Activated CD4-positive, alpha-beta T cell treated with anti-CD3 and anti-CD28 coated beads for 36 hours (primary cell): ENCODE measurements at places on chromosomes 13 and 19.
A peak's percentile ranks its signal among the peaks of the same experiment; 100 is the strongest.

GRCh38 chr19:53813996-53814395, 10.1 kb downstream of the NLRP12 start:
- no peak for DNase-seq
- H3K4me3 ChIP-seq: no peak overlapping the region
- H3K4me1 ChIP-seq: no peaks in the 10 kb centered on the region
- no peaks in the 10 kb centered on the region for H3K36me3 ChIP-seq
- H3K27me3 ChIP-seq: no peaks in the 10 kb centered on the region
- no peak overlapping the region for H3K27ac ChIP-seq

- H3K4me1 ChIP-seq: peaks cover 12% of the 10 kb centered on the region
- peaks cover 58% of the 10 kb centered on the region for H3K36me3 ChIP-seq
- peaks cover 13% of the 10 kb centered on the region for H3K27me3 ChIP-seq
- DNase-seq: no peak
- peak overlapping the region; percentile 97 for H3K27ac ChIP-seq
Observed at GRCh38 chr19:36417752-36418286, 625 bp downstream of the ZFP82 start.

DNA sequence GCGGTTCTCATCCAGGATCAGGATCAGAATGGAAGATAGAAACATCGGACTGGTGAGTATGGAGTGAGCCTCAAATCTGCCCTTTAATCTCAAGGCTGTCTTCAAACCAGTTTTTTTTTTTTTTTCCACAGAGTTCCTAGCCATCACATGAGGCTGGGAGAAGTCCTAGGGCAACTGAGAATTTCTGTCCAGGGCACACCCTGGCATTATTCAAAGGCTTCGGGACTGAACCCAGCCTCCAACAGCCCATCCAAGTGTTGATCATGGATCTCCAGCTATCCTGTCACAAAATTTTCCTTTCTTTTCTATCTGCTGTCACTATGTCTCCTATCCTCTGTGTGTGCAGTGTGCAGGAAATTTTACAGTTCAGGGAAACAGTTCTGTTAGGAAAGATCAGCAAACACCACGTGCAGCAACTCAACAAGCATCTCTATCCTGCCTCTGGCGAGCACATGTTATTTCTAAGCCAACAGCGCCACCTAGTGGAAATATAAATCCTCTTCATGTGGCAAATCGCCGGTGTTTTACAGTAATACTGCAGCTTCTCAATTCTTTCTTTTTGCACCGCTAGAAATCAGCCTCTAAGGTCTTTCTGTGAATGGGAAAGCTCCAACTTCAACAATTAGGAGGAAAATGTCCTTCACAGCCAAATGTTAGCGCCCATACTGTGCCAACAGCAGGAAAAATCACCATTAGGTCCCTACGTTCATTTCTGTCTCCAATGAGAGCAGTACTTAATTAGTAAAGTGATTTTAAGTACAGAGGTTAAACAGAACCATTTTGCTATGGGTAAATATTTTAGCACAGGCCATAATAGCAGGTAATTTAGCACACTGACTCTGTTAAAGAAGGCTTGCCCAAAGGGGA, 21.4 kb upstream of the ZNF181 start:
- no peak overlapping the region for H3K27ac ChIP-seq
- H3K36me3 ChIP-seq: peaks cover 8% of the 10 kb centered on the region
- H3K4me3 ChIP-seq: no peak overlapping the region
- peaks cover 24% of the 10 kb centered on the region for H3K27me3 ChIP-seq
- DNase-seq: peak; percentile 64

GRCh38 chr13:23322353-23323336, 110.9 kb downstream of the SACS start:
- peaks cover 35% of the 10 kb centered on the region for H3K4me1 ChIP-seq
- peaks cover 13% of the 10 kb centered on the region for H3K27me3 ChIP-seq
- DNase-seq: no peak

GRCh38 chr13:44196196-44196751, 177.3 kb upstream of the SERP2 start:
- peaks cover 48% of the 10 kb centered on the region for H3K4me1 ChIP-seq
- H3K4me3 ChIP-seq: no peak overlapping the region
- no peak overlapping the region for H3K27ac ChIP-seq
- peaks cover 35% of the 10 kb centered on the region for H3K27me3 ChIP-seq
- peak; percentile 43 for DNase-seq

GRCh38 chr19:31840371-31840770, 491.1 kb upstream of the TSHZ3 start:
- H3K4me1 ChIP-seq: no peaks in the 10 kb centered on the region
- no peak for DNase-seq
- no peaks in the 10 kb centered on the region for H3K27me3 ChIP-seq
- no peaks in the 10 kb centered on the region for H3K36me3 ChIP-seq
- no peak overlapping the region for H3K4me3 ChIP-seq

DNA sequence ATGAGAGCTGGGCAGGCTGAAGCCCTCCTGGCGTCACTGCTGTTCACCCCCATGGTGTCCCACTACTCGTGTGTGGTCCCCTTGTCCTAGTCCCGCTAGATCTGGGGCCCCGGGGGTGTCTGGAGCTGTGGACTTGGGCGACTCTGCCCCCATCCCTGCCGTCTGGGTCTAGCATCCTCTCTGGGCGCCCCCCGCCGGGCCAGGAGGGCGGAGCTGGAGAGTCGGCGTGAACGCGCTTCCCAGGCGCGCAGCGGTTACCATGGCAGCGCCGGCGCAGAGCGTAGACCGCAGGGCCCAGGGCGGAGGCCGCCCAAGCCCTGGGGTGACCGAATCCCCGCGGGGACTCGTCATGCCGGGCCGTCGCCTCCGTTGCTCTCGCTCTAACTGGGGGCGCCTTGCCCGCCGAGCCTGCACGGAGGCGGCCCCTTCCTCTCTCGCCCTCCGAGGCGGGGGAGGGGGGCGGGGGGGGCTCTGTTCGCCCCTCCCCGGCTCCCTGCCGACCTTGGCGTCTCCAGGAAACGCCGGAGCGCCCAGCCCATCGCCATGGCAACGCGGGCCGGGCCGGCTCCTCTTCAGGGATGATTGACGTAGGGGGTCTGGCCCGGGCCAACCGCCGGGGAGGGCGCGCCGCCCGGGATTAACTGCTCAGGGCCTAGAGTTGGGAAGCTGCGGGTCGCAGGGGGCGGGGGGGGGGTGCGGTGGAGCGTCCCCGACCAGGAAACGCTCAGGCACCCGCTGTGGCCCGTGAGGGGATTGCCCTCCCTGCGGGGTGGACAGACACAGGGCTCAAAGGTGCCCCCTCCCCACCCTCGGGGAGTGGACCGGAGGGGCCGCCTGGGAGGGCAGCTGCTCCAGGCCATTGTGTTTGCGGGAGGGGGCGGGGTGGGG, 8.9 kb downstream of the ISYNA1 start:
- H3K27me3 ChIP-seq: no peaks in the 10 kb centered on the region
- H3K36me3 ChIP-seq: peaks cover 4% of the 10 kb centered on the region
- H3K4me1 ChIP-seq: peaks cover 34% of the 10 kb centered on the region
- H3K4me3 ChIP-seq: no peak overlapping the region
- DNase-seq: peak; percentile 88
- no peak overlapping the region for H3K27ac ChIP-seq

DNA sequence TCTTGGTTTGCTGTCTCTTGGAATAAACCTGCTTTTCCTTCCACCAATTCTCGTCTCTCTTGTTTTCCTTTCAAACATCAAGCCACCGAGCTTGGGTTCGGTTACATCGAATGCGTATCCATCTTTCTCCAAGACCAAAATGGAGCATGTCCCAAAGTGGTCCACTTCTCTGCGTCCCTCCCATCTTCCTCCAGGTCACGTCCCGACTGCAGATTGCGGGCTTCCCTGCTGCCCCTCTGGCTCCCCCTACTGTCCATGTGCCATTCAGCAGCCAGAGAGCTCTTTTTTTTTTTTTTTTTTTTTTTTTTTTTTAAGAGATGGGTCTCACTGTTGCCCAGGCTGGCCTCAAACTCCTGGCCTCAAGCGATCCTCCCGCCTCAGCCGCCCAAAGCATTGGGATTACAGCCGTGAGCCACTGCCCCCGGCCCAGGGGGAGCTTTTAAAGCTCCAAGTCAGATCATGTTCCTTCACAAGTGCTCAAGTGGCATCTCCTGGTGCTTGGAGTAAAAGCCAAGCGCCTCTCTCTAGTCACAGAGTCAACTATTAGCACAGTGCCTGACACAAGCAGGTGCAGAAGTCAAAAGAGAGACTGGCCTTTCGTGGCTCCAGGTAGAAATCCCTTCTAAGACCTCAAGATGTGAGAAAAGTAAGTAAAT, 10.0 kb downstream of the COL5A3 start:
- H3K27ac ChIP-seq: no peak overlapping the region
- peaks cover 27% of the 10 kb centered on the region for H3K27me3 ChIP-seq
- H3K36me3 ChIP-seq: no peaks in the 10 kb centered on the region
- no peak overlapping the region for H3K4me3 ChIP-seq
- DNase-seq: peak; percentile 85

GRCh38 chr13:97539651-97540610, 106.0 kb downstream of the RAP2A start:
- DNase-seq: no peak
- H3K36me3 ChIP-seq: no peaks in the 10 kb centered on the region
- H3K4me1 ChIP-seq: peaks cover 7% of the 10 kb centered on the region

DNA sequence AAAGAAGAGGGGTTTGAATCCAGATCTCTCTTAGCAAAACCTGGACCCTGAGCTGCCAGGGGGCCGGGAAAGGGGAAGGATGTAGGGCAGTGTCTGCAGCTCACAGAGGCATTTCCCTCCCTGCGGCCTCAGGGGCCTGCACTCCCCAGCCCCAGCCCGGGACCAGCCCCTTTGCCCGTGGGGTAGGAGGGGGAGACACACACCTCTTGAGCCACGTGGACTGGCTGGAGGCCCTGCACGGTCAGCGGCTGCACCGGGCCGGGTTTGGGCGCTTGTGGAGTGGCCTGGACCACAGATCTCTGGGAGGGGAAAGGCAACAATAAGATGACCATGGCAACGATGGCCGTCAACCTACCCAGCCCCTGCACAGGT, 26.9 kb downstream of the RFX1 start:
- H3K4me1 ChIP-seq: peaks cover 22% of the 10 kb centered on the region
- H3K36me3 ChIP-seq: peaks cover 8% of the 10 kb centered on the region
- H3K4me3 ChIP-seq: no peak overlapping the region
- no peak overlapping the region for H3K27ac ChIP-seq
- no peaks in the 10 kb centered on the region for H3K27me3 ChIP-seq

DNA sequence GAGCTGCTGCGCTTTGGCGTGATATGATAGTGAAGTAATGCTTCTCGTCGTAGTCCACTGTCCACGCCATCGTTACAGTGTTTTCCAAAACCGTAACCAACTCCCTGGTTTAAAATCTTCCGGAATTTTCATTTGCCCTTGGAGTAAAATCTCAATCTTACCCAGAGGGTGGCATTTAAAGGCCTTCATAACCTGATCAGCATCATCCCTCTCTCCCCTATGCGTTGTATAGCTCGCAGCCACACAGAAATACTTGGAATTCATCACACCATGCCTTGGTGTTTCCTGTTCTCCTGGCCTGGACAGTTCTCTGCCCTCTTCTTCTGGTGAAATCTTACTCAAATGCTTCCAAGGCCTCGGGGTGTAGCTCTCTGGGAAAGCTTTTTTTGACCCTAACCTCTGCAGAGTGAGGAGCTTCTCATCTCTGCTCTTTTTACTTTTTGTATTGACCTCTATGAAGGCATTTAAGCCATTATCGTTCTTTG, 839 bp downstream of the MPHOSPH8 start:
- peaks cover 21% of the 10 kb centered on the region for H3K36me3 ChIP-seq
- H3K27ac ChIP-seq: peak overlapping the region; percentile 99
- H3K27me3 ChIP-seq: no peaks in the 10 kb centered on the region
- DNase-seq: no peak
- peak overlapping the region; percentile 99 for H3K4me3 ChIP-seq

- no peaks in the 10 kb centered on the region for H3K27me3 ChIP-seq
- no peak overlapping the region for H3K27ac ChIP-seq
- H3K36me3 ChIP-seq: no peaks in the 10 kb centered on the region
- DNase-seq: no peak
Observed at GRCh38 chr13:40141859-40142555, 486.5 kb downstream of the COG6 start.

- H3K36me3 ChIP-seq: peaks cover 63% of the 10 kb centered on the region
- no peak for DNase-seq
- peaks cover 93% of the 10 kb centered on the region for H3K4me1 ChIP-seq
- H3K27me3 ChIP-seq: no peaks in the 10 kb centered on the region
- peak overlapping the region; percentile 17 for H3K27ac ChIP-seq
Observed at GRCh38 chr13:99363949-99364348, 56.8 kb upstream of the GPR183 start.

GRCh38 chr13:54775501-54776191, 1747.0 kb downstream of the OLFM4 start:
- peaks cover 2% of the 10 kb centered on the region for H3K36me3 ChIP-seq
- DNase-seq: no peak
- no peak overlapping the region for H3K4me3 ChIP-seq
- no peak overlapping the region for H3K27ac ChIP-seq
- no peaks in the 10 kb centered on the region for H3K27me3 ChIP-seq

- H3K4me1 ChIP-seq: peaks cover 22% of the 10 kb centered on the region
- no peaks in the 10 kb centered on the region for H3K27me3 ChIP-seq
- peaks cover 3% of the 10 kb centered on the region for H3K36me3 ChIP-seq
- no peak for DNase-seq
- H3K27ac ChIP-seq: peak overlapping the region; percentile 75
Observed at GRCh38 chr13:23889615-23890607, 711 bp upstream of the MIPEP start.

GRCh38 chr19:44741841-44742329, 6.6 kb upstream of the BCL3 start:
- H3K27me3 ChIP-seq: no peaks in the 10 kb centered on the region
- H3K4me3 ChIP-seq: no peak overlapping the region
- peak; percentile 39 for DNase-seq
- H3K27ac ChIP-seq: no peak overlapping the region
- H3K4me1 ChIP-seq: peaks cover 15% of the 10 kb centered on the region
- no peaks in the 10 kb centered on the region for H3K36me3 ChIP-seq

- H3K27me3 ChIP-seq: no peaks in the 10 kb centered on the region
- peaks cover 21% of the 10 kb centered on the region for H3K4me1 ChIP-seq
- H3K27ac ChIP-seq: no peak overlapping the region
- no peak overlapping the region for H3K4me3 ChIP-seq
- H3K36me3 ChIP-seq: no peaks in the 10 kb centered on the region
Observed at GRCh38 chr13:27728271-27728670, 64.0 kb upstream of the GSX1 start.

GRCh38 chr19:54458648-54459281, 4.8 kb downstream of the LENG9 start:
- no peaks in the 10 kb centered on the region for H3K27me3 ChIP-seq
- peaks cover 48% of the 10 kb centered on the region for H3K36me3 ChIP-seq
- no peak for DNase-seq
- peak overlapping the region; percentile 47 for H3K27ac ChIP-seq
- H3K4me3 ChIP-seq: no peak overlapping the region

GRCh38 chr19:12703046-12703445, 6.6 kb upstream of the FBXW9 start:
- H3K36me3 ChIP-seq: peaks cover 60% of the 10 kb centered on the region
- H3K27me3 ChIP-seq: no peaks in the 10 kb centered on the region
